NCI-H2029 (cell line): ENCODE measurements at places on chromosomes 3 and 15.
A peak's percentile ranks its signal among the peaks of the same experiment; 100 is the strongest.

- DNase-seq, result no peak
Observed at GRCh38 chr3:16837602-16838001, 47.2 kb upstream of the PLCL2 start.

- no peak for DNase-seq
Observed at GRCh38 chr15:41115161-41115651, 874 bp downstream of the INO80 start.

GRCh38 chr3:131329774-131330173 lies 51.8 kb upstream of the NUDT16 start:
- DNase-seq, result no peak

DNA sequence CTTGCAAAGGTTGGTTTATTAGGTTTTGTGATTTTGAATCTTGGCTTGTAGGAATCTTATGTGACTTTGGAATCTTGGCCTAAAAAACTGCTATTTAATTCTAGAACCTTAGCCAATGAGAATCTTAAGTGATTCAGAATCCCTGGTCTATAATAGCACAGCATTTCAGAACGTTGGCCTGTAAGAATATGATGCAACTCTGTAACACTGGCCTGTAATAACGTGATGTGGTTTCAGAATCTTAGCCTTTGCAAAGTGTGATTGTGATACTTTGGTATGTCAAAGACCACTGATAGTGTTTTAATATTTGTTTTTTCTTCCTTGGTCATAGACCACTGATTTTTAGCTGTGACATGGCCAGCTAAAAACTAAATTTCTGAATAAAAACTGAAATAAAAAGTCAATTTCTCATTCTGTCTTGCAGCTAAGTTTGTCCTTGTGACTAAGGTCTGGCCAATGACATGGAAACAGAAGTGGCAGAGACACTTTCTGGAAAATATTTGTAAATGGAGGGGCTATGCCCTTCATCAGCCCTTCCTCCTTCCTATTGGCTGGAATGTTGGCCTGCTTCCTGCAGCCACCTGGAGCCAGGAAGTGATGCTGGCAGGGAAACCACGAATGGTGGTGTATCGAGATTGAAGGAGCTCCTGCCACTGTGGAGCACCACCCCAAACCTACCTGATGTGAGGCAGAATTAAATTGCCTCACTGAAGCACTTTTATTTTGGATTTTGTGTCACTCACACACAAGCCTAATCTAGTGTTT lies 42.3 kb upstream of the CORO2B start:
- DNase-seq, result no peak

GRCh38 chr15:64437982-64438381 lies 22.4 kb upstream of the ZNF609 start:
- no peak for DNase-seq

GRCh38 chr15:20356911-20357480 lies 184.6 kb downstream of the GOLGA6L6 start:
- DNase-seq, result no peak

DNA sequence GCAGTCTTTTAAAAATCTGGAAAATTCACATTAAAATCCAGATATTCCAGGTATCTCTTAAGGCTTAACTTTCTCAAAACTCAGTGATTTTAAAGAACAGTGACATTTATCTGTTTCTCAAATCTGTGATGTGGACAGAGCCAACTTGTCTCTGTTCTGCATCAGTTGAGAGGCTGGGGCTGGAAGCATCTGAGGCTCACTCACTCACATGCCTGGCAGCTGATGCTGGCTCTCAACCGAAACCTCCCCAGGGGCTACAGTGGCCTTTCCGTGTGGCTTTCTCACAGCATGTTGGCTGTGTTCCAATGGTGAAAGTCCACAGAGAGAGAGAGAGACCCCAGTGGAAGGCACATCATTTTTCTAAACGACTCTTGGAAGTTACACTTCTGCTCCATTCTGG lies 53.5 kb downstream of the CEMIP start:
- DNase-seq, result no peak

- DNase-seq, result peak; percentile 45
Observed at GRCh38 chr15:40313531-40314398, 6.0 kb upstream of the PLCB2 start.

DNA sequence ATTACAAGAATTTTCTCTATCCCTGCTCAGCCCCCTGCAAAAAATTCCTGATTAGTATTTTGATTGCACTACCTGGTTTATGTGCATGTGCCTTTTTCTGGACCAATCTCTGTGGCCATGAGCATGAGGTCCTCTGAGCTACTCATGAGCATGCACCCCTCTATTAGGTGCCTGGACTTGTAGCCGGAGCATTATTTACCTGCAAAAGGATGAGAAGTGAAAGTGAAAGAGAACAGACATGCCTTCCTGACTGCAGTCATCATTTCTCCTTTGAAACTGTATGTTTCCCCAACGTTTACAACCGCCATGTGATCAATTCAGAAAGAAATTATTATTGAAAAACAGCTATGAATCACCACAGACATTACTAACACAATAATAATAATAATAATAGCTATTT lies 1008.8 kb downstream of the ROBO2 start:
- no peak for DNase-seq

- DNase-seq, result no peak
Observed at GRCh38 chr3:108403686-108404345, 106.6 kb downstream of the MYH15 start.

DNA sequence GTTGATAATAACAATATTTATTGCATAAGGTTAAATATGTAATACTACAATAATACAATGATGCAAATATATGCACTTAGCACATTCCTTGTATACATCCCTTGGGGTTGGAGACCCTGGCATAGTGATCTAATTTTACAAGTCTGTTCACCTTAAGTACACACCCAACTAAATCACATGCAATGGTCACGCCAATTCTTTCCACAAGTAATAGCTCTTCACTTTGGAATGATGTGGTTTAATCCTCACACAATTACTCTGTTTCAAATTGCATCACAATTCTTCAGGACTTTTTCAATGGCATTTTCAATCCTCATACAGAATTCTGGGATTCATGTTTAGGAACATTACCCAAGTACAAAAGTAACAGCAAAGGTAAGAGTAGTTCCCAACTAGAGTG lies 27.3 kb upstream of the SPRED1 start:
- no peak for DNase-seq

- DNase-seq, result peak; percentile 39
Observed at GRCh38 chr3:134374105-134374790, at the start of gene AMOTL2. Gene AMOTL2, minus strand, starts transcription at chr3:134374447. Its CDS starts 3,014 bp downstream, at chr3:134371433.

- no peak for DNase-seq
Observed at GRCh38 chr15:60062826-60063225, 58.7 kb downstream of the FOXB1 start.

- no peak for DNase-seq
Observed at GRCh38 chr3:99969136-99969535, 145.2 kb downstream of the FILIP1L start.

GRCh38 chr3:133945381-133946095 lies 49.9 kb upstream of the RAB6B start:
- DNase-seq, result no peak

DNA sequence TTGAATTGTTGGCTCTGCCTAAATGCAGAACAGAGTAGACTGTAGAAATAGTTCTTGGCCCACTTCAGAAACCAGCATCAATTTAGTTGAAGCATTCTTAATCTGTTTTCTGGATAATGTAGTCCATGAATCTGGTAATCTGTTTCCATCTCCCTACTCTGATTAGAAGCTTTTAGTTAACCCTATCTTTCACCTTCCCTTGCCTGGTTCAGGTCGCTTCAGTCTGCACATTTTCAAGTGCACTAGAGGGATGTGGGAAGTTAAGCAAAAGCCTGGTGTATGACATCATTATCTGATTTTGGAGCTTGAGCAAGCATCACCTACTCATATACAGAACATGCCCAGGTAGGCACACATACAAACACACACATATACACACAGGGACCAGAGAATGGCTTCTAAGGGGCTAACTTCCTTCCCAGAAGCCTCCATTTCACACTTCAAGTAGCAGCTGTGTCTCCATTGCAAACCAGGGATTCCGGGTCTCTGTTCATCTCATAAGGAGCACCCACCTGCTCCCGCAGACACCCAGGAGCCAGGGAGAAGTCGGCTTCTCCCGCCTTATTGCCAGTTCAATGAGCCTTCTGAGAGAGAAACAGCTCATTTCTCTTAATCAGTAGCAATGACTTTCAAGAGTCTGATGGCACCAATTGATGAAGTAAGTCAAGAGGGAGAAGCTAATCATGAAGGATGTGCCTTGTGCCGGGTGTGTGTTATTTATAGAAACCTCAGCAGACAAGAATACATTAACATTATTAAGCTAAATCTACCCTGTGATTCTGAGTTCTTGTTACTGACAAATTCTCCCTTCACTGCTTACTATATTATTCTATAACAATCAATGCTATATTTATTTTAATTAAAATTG lies 347.9 kb upstream of the STAC start:
- DNase-seq, result no peak

DNA sequence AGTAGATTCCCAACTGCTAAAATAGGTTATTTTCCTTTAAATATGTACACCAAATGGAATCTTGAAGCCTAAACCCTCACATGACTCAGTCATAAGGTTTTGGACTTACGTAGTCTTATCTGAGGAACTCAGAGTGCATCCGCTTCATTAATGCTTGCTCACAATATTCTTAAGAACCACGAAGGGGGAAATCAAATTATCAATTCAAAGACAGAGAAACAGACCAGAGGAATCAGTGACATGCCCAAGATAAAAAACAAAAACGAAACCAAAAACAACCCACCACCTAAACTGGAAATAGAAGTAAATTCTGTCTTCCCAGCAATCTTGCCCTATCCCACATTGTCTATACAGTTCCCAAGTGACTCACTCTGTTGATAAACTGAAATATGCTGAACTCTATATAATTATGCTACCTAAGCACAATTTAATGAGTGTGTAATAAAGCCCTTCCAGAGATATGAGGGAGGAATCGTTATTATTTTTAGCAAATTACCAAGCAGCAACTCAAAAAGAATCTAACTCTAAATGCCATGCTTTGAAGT lies 135.4 kb upstream of the CBLB start:
- DNase-seq, result no peak

GRCh38 chr3:9750556-9751411 lies 1.0 kb downstream of the OGG1 start:
- no peak for DNase-seq

DNA sequence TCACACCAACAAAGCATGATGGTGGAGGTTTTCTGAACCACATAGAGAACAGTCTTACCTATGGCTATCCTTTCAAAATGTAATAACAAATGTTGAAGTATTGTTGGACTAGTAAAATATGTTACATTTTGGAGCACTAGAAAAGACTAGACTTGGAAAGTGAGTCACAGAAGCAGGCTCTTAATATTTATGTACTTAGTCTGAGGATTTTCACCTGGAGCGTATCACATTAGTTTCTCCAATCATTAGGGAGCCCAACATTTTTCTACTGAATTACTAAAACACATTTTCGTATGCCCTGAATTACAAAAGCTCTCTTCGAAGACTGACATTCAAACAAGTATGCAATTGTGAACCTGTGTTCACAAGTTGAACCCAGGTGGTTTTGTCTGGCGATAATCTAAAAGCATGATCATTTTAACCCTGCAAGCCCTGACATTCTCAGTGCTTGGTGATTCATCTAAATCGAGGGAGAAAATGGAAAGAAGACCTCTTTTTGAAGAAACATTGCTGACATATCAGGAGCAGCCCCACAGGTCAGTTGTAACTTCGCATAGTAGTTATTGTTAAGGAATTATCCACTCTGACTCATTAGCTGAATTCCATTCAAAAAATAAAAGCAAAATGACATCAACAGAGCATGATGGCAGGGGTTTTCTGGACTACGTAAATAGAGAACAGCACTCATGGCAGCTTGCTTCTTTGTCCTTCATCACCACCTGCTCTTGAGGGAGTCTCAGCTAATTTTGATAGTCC lies 679.8 kb upstream of the NECTIN3 start:
- DNase-seq, result no peak

DNA sequence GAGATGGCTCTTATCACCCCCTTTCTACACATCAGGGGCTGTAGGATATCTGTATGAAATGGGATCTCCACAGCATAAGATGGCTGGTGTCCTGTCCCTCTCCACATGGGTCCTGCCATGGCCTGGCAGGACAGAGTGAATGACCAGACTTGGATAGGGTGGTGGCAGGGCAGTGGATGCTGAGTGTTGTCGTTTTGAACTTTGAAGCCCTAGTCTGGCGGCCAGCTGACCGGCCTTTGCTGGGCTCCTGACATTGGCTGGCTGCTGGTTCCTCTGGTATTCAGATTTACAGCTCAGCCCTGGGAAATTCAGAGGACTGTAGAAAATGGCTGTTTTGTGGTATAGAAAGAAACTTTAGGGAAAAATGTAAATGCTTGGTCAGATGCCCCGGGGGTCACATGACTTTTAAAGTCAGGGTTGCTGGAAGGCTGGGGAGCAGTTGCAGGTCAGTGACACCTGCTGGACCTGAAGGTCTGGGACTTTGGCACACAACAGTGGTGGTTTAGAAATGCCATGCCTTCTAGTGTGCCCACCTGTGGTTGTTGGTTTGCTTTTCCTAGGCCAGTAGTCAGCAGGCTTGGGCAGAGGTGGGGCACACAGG lies 13.5 kb upstream of the PGPEP1L start:
- DNase-seq, result no peak

DNA sequence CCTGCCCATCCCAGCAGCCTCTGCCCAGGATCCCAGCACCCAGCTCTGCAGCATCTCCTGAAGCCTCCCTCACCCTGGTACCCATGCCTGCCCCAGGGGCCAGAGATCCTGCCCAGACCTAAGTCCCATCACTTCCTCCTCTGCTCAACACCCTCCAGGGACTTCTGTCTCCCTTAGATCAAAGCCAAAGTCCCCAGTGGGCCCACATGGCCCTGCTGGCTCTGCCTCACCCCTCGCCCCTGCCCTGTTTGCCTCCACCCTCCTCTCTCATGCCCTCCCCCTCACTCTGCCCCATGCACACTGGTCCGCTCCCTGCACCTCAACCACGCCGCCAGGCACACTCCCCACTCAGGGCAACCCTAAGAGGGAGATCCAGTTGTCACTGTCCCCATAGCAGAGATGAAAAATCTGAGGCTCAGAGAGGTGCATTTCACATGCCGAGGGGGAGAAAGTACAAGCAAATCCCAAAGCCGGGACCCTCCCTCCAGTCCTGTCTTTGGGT lies 146.5 kb downstream of the NUP210 start:
- DNase-seq, result no peak

GRCh38 chr3:41740374-41740886 lies 221.5 kb downstream of the ULK4 start:
- no peak for DNase-seq

GRCh38 chr3:77342688-77343087 lies 302.8 kb downstream of the ROBO2 start:
- DNase-seq, result no peak

- peak; percentile 84 for DNase-seq
Observed at GRCh38 chr3:169286992-169287391, 376.5 kb downstream of the MECOM start.

GRCh38 chr3:15205482-15205933 lies 538 bp upstream of the CAPN7 start:
- DNase-seq, result no peak

DNA sequence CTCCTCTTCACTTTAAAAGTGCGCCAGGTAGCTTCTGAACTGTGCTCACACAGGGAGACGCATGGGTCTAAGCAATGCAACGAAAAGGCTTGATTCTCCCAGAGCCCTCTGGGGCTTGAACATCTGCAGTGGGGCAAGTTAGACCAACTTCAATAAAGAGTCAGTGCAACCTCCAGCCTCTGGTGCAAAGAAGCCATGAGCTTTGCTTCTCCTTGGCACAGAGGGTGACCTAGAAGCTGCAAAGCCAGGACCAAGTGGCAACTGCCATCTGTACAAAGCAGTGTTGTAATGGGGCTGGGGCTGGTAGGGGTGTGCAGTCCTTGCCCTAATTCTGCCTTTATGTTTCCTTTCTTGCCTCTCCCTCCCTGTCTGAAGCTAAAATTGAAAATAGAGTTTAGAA lies 219.0 kb upstream of the CD96 start:
- no peak for DNase-seq
